ENCODE measurements at places on chromosomes 12 and 14.

GRCh38 chr12:85206543-85206942 lies 73.5 kb upstream of the ALX1 start:
- no peak for DNase-seq

DNA sequence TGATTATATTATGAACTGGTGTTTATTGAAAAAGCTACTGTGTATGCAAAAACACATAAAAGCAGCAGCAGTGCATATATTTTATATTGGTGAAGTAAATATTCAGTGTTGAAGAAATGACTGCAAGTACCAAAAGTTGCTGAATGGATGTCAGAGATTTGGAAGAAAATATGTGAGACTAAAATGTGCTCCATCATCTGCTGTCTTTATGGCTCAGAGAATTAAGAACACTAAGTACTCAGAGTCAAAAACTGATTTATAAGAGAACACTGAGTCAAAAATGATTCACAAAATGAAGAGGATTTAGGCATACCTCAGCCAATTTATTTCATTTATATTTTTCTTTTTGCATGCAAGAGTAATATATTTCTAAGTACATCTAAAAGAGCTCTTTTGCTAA lies 86.3 kb upstream of the PDZRN4 start:
- DNase-seq: no peak

DNA sequence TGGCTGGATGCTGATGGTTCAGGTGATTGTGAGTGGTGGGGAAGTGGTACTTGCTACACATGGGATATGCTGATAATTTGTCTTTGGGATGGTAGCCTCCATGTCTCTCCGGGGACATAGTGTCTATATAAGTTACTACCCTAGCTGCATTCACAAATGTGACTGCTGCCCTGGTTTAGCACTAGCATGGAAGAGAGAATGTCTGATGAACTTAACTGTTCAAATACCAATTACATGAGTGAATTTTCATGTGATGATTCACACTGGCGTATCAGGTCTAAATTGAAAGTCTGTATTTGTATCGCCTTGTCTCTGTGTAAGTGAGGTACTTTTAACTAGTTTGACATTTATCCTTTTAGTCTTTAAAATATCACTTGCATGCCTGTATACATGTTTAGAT lies 34.4 kb downstream of the ATF7IP start:
- DNase-seq: no peak

- no peak for DNase-seq
Measured at GRCh38 chr12:121767525-121768016, 25.9 kb downstream of the RHOF start.

GRCh38 chr12:112314981-112315380 lies 67.2 kb downstream of the HECTD4 start:
- no peak for DNase-seq

DNA sequence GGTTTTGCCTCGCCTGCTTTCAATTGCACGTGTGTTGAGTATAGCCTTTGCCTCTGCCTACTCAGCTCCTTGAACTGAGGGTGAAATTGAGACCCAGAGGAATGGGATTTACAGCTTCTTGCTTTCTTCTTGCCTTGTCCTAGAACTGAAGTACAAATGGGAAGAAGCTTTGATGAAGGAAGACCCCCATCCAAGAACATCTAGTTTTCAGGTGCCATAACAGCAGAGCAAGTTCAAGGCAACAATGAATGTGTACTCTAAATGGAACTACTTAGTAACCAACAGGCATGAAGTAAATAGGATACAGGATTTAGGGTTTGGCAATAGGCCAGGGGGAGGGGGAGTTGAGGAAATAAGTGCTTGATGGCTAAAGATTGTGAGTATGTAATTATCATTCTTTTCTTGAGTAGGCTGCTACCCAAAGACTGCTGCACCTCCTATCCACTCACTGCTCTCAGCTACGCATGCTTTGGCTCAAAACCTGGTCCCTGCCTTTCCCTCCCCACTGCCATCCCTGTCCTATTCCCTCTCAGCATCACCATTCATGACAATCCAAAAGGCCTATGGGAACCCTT lies 2.1 kb downstream of the GPX2 start:
- no peak for DNase-seq

Data from stimulated activated CD8-positive, alpha-beta memory T cell treated with anti-CD3 and anti-CD28 coated beads, Interleukin-15, amount 100 ng/mL, for 24 hours (primary cell).